AG08396 (cell line): ENCODE measurements at places on chromosomes 16 and 17.
A peak's percentile ranks its signal among the peaks of the same experiment; 100 is the strongest.

DNA sequence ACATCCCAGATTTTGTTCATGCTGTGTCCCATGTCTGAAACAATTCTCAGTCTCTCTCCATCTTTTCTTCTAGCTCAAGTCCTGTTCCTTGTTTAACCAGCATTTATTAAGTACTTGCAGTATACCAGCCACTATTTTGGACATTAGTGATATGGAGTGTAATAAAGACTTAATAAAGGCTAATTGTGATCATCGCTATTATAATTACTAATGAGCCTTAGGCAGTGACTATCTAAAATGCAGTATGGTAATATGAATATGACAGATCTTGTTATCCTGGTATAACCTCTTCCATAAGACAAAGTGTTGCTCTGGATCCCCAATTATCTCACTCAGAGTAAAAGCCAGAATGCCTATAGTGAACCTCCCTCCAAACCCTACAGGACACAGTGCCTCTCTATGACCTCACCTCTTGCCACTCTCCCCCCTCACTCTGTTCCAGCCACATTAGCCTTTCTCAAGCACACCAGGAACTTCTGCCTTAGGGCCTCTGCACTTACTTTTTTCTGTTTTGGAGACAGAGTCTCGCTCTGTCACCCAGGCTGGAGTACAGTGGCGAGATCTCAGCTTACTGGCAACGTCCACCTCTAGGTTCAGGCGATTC, 1.8 kb upstream of the FLOT2 start:
- DNase-seq, result no peak

- DNase-seq, result no peak
Observed at GRCh38 chr16:2297506-2297860, 29.6 kb upstream of the RNPS1 start.

DNA sequence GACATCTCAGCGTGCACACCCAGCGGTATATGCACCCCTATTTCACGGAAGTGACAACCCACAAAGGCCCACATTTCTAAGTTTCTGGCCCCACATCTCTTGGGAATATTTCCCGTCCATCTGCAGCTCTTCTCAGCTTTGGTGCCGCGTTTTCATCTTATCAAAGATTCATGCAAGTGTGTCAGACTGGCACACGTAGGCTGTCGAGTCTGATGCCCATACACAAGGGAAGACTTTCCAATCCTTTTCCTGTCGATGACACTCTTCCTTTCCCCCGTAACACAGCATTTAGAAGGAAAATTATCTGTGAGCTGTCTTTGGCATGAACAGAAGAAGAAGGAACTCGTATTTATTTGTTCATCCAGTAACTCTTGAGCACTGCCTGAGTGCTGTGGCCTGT, 83.0 kb downstream of the SHISA6 start:
- DNase-seq, result no peak

DNA sequence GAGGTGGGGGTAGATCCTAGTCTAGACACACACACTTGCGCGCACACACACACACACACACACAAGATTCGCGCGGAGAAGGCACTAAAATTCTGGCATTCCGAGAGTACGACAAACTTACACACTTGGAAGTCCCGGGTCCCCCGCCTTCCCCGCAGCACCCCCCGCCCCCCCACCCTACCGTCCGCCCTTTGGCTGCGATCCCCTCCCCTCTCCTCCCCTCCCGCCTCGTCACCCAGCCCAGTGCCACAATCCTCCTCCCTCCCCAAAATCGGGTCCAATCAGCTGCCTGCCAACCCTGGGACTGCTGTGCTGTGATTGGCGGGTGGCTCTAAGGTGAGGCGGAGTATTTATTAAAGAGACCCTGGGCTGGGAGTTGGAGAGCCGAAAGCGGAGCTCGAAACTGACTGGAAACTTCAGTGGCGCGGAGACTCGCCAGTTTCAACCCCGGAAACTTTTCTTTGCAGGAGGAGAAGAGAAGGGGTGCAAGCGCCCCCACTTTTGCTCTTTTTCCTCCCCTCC, at the start of gene SOX9:
SOX9 (plus strand) TSS at position 379 of the 522 bp plus-strand sequence. CDS start 372 bp downstream, outside the sequence.
- DNase-seq, result peak; percentile 98

- peak; percentile 85 for DNase-seq
Observed at GRCh38 chr17:46942441-46943217, 19.7 kb downstream of the GOSR2 start.

DNA sequence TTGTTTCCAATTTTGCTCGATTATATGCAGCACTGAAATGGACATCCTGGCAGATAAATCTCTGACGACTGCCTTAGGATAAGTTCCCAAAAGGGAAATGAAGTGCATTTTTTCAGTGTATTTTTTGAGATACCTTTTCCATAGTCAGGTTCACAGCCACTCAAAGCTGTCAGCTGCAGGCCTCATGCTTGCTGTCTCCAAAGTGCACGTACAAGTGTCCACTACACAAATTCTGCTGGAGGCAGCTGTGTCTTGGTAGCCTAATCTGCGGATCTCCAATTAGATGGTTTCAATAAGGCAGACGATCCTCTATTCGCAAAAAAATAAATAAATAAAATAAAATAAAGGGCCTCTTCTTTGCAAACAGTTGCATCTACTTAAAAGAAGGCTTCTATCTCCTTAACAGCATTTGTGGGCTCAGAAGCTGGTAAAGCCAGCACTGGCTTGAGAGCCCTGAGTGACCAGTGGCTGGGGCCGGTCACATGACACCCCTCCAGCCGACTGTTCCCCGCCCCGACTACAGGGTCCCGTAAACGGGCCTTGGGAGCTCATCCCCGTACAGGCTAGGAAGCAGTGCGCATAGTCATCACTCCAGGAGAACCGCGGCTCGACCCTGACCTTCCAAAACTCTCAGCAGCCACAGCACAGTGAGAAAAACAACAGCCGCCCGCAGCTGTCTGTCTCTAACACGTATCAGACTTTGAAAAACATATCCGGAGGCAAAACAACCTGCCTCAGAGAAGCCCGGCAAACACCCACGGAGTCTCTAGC, 18.8 kb downstream of the RPH3AL start:
- peak; percentile 81 for DNase-seq

DNA sequence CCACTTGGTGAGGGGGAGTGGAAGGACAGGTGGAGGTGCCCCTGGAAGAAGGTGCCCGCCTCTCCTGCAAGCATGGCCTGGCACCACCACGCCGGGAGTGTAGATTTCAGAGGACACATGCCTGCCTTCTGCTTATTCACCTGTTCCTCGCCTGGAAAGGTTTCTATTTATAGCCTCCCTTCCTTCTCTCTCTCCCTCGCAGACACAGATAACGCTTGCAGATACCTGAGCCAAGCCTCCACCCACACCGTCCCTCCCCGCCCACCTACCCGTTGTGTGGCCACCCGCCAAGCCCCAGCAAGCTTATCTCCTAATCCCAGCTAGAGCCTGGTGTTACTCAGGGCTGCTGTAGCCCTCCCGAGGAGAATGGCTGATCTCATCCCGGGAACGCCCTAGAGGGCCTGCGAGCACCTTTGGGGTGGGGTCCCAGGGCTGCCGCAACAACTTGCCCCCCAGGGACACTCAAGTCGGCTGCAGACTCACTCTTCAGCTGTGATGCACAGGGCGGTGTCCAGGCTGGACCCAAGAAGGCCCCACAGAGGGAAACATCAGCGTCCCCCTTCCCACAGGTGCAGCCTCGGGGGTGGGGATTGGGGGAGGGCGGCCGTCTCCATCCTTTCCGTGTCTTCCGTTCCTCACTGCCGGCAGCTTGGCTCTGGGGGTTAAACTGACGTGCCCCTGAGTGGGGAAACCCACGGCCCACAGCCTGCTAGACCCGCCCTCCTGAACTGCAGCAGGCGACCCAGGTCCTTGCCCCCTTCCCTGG, 1.9 kb upstream of the SNAI3 start:
- no peak for DNase-seq

DNA sequence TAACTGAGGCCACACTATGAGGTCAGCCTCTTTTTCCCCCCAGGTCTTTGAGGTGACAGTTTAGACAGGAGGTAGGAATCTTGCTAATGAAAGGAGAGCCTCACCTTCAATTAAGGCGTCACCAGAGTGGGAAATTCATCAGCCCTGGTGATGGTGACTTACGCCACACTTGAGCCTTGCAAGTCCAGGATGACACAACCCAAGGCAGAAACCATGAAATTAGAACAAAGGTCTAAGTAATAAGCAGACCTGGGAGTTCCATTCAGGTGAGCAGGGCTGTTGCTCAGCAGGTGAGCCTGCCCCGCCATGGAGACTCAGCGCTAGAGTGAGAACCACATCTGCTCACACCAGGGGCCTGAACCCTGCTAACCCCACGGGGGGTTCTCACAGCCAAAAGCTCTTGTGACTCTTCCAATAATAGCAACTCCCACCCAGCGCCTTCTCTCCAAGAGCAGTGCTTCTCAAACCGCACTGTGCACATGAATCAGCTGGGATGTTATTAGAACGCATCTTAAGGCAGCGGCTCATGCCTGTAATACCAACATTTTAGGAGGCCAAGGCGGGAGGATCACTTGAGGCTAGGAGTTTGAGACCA, 28.7 kb upstream of the KIFC3 start:
- DNase-seq, result no peak

GRCh38 chr17:82215095-82215971, 2.7 kb upstream of the CCDC57 start:
- DNase-seq, result peak; percentile 80

DNA sequence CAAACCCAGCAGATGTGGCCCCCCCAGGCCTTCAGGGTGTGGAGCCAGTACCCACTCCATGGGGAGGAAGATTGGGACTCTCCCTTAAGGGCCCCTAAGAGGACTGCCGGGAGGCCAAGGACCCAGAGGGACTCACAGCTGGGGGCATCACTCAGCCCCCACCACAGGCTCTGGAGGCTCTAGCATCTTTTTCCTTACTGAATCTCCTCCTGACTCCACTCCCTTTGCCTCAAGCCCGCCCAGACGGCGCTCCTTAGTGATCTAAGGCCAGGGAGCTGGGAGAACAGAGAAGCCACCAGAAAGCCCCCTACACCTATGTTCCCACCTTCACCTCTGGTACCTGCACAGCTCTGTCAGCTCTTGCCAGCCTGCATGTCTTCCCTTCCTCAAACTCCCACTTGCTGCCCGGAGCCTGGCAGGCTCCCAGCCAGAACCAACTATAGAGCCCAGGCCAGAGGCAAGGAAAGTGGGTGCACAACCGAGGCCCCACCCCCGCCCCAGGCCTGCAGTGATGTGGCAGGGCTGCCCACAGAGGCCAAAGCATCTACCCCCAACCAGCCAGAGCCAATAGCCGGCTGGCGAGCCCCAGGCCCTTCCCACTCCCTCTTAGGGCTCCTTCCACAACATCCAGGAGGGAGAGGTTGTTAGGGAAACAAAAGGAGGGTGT, 22.3 kb upstream of the MPO start:
- DNase-seq, result no peak

DNA sequence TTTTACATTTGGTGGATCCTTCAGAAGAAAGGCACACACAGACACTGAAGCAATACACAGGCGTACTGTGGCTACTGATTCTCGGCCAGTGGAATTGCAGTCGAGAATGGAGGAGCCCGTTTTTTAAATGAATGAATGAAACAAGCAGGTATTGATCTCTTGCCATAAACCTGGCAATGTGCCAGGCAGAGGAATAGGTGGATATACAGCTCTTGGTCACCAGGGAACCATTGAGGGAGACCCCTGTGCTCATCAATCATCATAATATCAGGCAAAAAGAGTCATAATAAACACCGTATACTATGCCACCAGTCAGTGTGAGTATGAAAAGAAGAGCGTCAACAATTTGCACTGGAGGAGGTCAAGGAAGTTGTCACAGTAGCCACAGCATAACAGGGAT, 140.3 kb upstream of the FOXF1 start:
- DNase-seq, result no peak
